Natural killer cell (primary cell): ENCODE measurements at places on chromosomes 5 and 9. TPM values are rescaled to one million over a fixed set of nuclear protein-coding genes. Genes with fewer than 3 reads are reported as not detected.

DNA sequence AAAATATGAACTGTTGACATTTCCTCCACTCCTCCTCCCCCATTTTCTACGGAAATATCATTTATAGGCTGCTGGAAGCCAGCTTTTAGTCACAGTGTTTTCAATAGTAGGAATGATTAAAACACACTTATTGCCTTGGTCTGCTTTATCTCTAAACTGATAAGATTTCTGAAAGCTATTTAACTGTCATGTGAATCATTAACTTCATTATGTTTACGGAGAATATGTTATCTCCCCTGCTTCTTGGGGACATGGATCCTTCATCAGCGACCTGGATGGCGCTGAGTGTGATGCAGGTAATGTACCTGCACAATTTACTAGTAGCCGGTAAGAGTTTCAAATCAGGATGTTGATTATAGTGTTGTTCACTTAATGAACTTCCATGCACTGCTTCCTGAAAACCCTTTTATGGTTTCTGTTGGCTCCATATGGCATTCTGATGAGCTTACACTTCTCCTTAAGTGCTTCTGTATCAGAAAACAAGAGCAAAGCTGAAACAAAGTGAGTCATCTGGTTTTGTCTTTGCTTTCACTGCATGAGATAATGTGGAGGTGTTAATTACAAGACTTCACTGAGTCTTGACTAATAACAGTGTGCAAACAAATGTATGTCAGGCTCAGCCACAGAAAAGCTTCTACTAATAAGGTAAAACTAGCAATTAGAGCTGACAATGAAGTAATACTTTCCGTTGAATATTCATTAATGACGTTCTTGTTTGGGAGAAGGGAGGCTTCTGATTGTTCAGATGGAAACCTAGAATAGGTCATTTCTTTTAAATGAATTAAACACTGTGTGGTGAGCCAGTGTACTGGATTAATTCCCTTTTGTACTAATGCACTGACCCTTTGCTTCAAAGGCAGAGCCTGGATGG is 162.4 kb upstream of the ZNF608 start:
- H3K27ac ChIP-seq = no peak overlapping the region
- no peak overlapping the region for H3K4me3 ChIP-seq
- H3K36me3 ChIP-seq = no peaks in the 10 kb centered on the region
- H3K27me3 ChIP-seq = no peaks in the 10 kb centered on the region
- peaks cover 11% of the 10 kb centered on the region for H3K4me1 ChIP-seq

- H3K4me3 ChIP-seq = no peak overlapping the region
- H3K4me1 ChIP-seq = no peaks in the 10 kb centered on the region
- H3K36me3 ChIP-seq = no peaks in the 10 kb centered on the region
- no peak for DNase-seq
These were observed 89.2 kb downstream of the FSTL4 start for GRCh38 chr5:133523013-133523658.

- no peak for DNase-seq
- no peaks in the 10 kb centered on the region for H3K36me3 ChIP-seq
- no peak overlapping the region for H3K27ac ChIP-seq
- no peaks in the 10 kb centered on the region for H3K4me1 ChIP-seq
These were observed 50.6 kb downstream of the PCSK5 start for GRCh38 chr9:75941066-75941465.

DNA sequence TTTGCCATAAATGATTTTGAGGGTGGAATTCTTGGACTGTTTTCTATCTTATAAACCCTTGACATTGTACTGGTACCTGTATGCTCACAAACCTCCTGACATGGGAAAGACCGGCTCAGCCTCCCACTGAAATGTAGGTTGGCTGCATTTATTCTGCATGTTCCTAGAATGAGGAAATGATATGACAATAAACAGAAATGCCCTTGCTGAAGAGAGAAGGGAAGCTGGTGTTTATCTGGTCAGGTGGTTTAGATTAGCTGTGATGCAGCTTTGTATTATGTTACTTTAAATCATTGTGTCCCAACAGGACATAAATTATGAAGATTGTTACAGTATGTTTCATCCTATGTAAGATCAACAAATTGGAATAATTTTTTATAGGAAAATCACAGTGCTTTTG is 23.1 kb upstream of the CATSPER3 start:
- H3K36me3 ChIP-seq = peaks cover 3% of the 10 kb centered on the region
- no peaks in the 10 kb centered on the region for H3K27me3 ChIP-seq
- H3K4me1 ChIP-seq = no peaks in the 10 kb centered on the region
- DNase-seq = no peak
- no peak overlapping the region for H3K27ac ChIP-seq
- H3K4me3 ChIP-seq = no peak overlapping the region

F2R gene
- 50.1 TPM for total RNA-seq

GBA2 gene
- total RNA-seq = 101 TPM

DNA sequence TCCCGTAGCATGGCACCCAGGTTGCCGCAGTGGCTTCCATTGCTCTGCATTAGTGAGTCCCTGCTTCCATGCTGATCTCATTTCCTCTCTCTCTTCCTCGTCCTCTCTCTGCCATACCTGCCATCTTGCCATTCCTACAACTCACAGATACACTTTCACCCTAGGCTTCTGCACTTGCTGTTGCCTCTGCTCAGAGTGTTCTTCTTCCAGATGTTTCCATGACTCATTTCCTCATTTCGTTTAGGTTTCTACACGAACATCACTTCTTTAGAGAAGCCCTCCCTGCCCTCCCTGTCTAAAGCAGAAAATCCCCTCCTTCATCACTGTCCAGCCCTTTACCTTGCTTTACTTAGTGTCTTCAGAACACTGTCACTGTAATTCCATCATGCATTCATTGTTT is 115.2 kb upstream of the WWC1 start:
- H3K27me3 ChIP-seq = no peaks in the 10 kb centered on the region
- H3K27ac ChIP-seq = no peak overlapping the region
- H3K36me3 ChIP-seq = no peaks in the 10 kb centered on the region
- no peak overlapping the region for H3K4me3 ChIP-seq
- no peak for DNase-seq
- no peaks in the 10 kb centered on the region for H3K4me1 ChIP-seq

DNA sequence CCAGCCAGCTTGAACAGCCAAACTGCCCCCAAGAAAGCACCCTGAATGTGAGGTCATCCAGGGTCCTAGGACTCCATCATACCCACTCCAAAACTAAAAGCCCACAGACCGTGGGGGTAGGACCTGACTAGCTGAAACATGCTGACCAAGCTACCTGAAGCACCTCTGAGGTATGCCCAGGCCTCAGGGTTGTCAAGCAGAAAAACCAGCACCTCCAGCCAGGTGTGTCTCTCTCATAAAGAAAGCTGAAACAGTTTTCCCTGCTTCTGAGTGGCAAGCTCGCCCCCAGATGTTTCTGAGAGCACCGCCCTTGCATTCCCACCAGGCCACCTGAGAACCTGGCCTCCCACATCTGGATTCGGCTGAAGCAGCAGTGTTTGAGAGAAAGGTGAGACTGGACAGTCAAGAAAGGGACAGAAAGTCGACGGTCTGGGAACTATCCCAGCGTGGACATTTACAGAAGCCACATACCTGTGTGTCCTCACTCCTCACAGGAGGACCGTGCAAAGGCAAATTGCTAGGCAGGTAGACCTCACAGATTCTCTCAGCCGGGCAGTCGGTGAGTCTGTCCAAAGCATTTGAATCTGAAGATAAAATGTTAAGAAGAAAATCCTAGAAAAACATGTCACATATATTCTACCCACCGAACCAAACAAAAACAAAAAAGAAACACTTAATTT is 155.6 kb upstream of the RASEF start:
- DNase-seq = no peak
- H3K36me3 ChIP-seq = no peaks in the 10 kb centered on the region
- H3K4me3 ChIP-seq = no peak overlapping the region
- H3K27ac ChIP-seq = no peak overlapping the region
- H3K27me3 ChIP-seq = peaks cover 5% of the 10 kb centered on the region
- H3K4me1 ChIP-seq = peaks cover 9% of the 10 kb centered on the region

GRCh38 chr5:89451263-89451662 is 568.3 kb upstream of the MEF2C start:
- no peak for DNase-seq
- no peak overlapping the region for H3K27ac ChIP-seq
- no peaks in the 10 kb centered on the region for H3K27me3 ChIP-seq
- no peak overlapping the region for H3K4me3 ChIP-seq
- no peaks in the 10 kb centered on the region for H3K4me1 ChIP-seq

GPX3 gene
- not detected for total RNA-seq

GRCh38 chr9:32551276-32552051 is 663 bp upstream of the SMIM27 start:
- H3K4me1 ChIP-seq = peaks cover 24% of the 10 kb centered on the region
- no peaks in the 10 kb centered on the region for H3K27me3 ChIP-seq
- no peaks in the 10 kb centered on the region for H3K36me3 ChIP-seq
- H3K4me3 ChIP-seq = peak overlapping the region; percentile 92
- peak overlapping the region; percentile 95 for H3K27ac ChIP-seq

DNA sequence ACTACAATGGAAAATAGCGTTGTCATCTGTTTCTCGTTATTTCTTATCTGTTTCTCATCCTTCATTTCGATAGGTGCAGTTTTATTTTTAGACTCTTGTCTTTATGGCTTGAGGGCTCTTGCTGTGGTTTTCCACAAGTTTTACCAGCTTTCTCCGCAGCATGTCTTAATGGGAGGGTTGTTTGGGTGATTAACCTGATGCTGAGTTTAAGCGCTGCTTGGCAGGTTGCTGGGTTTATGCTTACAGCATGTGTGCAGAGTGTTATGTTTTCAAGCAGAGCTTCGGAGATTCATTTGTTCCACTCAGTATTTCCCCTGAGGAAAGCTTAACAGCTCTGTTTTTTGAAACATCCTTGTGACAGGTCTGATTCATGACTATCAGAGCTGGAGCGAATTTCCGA is 154.0 kb downstream of the SLC12A2 start:
- no peak for DNase-seq
- H3K36me3 ChIP-seq = no peaks in the 10 kb centered on the region
- H3K27ac ChIP-seq = no peak overlapping the region
- H3K27me3 ChIP-seq = no peaks in the 10 kb centered on the region
- no peaks in the 10 kb centered on the region for H3K4me1 ChIP-seq
- H3K4me3 ChIP-seq = no peak overlapping the region

- no peaks in the 10 kb centered on the region for H3K27me3 ChIP-seq
- H3K27ac ChIP-seq = no peak overlapping the region
These were observed 13.0 kb upstream of the SH3RF2 start for GRCh38 chr5:145923405-145923804.

BHMT2 gene
- total RNA-seq = not detected

ABCA2 gene
- 356 TPM for total RNA-seq

- H3K27ac ChIP-seq = no peak overlapping the region
- H3K4me1 ChIP-seq = no peaks in the 10 kb centered on the region
- H3K4me3 ChIP-seq = no peak overlapping the region
- H3K27me3 ChIP-seq = no peaks in the 10 kb centered on the region
- H3K36me3 ChIP-seq = no peaks in the 10 kb centered on the region
These were observed 475.1 kb upstream of the WWC1 start for GRCh38 chr5:167816354-167816753.

OLFM1 gene
- total RNA-seq = 0.18 TPM

ARHGAP26 gene
- 159 TPM for total RNA-seq

GRCh38 chr9:72533322-72533721 is 11.9 kb downstream of the TMC1 start:
- no peak overlapping the region for H3K4me3 ChIP-seq
- no peaks in the 10 kb centered on the region for H3K4me1 ChIP-seq
- no peak for DNase-seq
- no peaks in the 10 kb centered on the region for H3K36me3 ChIP-seq
- H3K27me3 ChIP-seq = no peaks in the 10 kb centered on the region

FAT2 gene
- total RNA-seq = not detected

PCDHA6 gene
- total RNA-seq = not detected
